ENCODE measurements at places on chromosomes 7 and 10. TPM values are rescaled to one million over a fixed set of nuclear protein-coding genes. Genes with fewer than 3 reads are reported as not detected.

DNA sequence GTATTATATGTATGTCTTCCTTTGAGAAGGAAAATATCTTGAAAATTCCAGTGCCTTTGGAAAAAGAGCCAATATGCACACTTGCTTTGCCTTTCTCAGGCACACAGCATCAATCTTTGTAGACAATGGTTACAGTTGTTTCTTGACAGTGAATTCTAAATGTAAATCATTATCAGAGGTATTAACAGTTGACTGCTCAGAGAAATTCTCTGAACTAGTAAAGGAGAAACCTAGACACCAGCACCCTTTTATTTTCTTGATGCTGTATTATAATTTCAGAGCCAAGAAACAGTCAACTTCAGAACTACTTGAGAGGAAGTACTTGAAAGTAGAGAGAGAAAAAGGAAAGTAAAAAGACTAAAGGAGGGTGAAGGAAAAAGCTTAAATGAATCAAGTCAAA lies 185.8 kb upstream of the SMIM30 start:
- no peaks in the 10 kb centered on the region for H3K4me1 ChIP-seq
- no peaks in the 10 kb centered on the region for H3K27me3 ChIP-seq
- no peaks in the 10 kb centered on the region for H3K36me3 ChIP-seq
- no peak overlapping the region for H3K27ac ChIP-seq

DNA sequence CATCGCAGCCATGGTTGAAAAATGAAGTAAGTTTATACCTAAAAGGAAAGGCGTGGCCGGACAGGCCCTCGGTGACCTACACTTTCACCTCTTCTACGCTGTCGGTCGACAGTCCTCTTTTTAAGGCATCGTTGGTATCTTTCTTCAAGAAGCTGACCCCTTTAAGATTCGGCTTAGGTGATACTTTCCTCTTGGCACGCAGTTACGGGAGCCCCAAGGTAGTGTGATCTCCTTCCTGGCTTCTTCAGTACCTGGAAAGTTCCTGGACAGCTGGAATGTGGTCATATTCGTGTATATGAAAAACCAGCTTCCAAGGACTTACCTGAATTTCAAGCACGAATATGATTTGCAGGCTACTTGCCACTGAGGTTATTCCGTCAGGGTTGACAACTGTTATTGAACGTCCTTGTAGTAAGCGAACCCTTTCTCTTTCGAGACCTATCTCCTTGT lies 885 bp upstream of the SYPL1 start:
- no peak for DNase-seq
- no peaks in the 10 kb centered on the region for H3K27me3 ChIP-seq
- no peaks in the 10 kb centered on the region for H3K36me3 ChIP-seq
- H3K4me3 ChIP-seq: no peak overlapping the region
- H3K4me1 ChIP-seq: peaks cover 2% of the 10 kb centered on the region

The FGFBP3 gene
- total RNA-seq: 3.4 TPM

- H3K4me3 ChIP-seq: no peak overlapping the region
- H3K27ac ChIP-seq: no peak overlapping the region
- no peaks in the 10 kb centered on the region for H3K27me3 ChIP-seq
- no peaks in the 10 kb centered on the region for H3K36me3 ChIP-seq
- DNase-seq: no peak
These were observed 365.6 kb downstream of the WDR11 start for GRCh38 chr10:121216721-121217181.

DNA sequence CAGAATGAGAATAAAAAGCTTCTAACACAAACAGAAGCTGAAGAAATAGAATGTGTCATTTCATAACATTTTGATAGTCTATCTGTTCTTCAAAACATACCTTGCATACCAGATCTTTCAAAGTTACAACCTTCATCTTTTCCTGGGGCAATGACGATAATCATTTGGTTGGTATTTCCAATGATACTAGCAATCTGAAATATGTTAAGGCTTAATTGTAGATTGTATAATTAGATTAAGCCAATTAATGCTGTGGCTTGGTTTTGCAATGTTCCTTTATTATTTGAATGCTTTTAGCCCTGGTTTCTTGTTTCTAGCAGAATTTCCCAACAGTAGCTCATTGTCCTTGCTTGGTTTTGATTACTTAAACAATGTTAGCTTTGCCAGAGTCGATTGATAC lies 84.6 kb downstream of the CABCOCO1 start:
- H3K4me3 ChIP-seq: no peak overlapping the region
- no peaks in the 10 kb centered on the region for H3K27me3 ChIP-seq
- peaks cover 8% of the 10 kb centered on the region for H3K4me1 ChIP-seq
- no peaks in the 10 kb centered on the region for H3K36me3 ChIP-seq

The HOXA13 gene
- total RNA-seq: 19.1 TPM

Measured in prostate gland (tissue), 2 donors.